ENCODE measurements at places on chromosomes 2 and 18.

DNA sequence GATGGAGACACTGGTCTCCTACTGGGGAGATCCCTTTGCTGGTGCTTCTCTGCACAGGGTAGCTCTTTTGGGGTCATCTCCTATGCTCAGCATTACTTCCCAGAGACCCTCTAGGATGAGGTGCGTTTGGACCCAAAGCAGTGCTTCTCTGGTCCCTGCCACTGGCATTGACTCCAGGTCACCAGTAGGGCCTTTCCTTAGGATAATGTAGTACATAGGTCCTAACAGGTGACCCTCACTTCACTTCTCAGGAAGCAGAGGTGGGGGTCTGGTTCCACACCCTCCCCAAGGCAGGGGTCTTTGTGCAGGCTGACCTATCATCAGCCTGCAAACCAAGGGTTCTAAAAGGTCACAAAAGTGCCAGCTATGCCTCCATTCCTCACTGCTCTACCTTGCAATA is 145.8 kb upstream of the HS6ST1 start:
- DNase-seq: peak; percentile 18

DNA sequence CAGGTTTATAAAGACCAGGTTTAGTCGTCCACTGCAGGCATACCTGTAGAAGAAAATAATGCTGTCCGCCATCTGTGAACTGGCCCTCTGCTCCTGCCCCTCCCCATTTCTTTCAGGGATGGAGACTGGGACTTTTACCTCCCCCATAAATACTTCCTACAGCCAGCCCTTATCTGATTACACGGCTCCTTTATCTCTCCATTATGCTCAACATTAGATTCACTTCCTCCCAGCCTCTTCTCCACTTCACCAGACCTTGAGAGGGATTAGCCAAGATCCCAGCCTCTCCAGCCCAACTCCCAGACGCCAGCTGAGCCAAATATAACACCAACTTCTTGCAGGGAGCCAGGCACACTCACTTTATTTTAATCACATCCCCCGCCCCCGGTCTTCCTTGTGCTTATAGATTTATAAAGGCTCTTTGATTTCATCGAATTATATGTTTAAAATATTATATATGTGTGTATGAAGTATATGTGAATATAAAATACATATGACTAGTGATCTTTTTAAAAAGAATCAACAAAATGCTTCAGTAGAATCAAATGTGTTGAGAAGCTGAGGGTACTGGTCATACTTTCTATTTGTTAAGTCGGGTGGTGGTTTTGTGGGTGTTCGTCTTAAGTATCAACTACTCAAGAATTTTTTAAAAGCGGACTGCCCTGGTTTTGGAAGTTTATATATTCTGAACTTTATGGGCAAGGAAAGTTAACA is 81.0 kb downstream of the SPRED2 start:
- no peak for DNase-seq

- DNase-seq: no peak
These were observed 53.6 kb downstream of the CDK15 start for GRCh38 chr2:201859949-201860348.

DNA sequence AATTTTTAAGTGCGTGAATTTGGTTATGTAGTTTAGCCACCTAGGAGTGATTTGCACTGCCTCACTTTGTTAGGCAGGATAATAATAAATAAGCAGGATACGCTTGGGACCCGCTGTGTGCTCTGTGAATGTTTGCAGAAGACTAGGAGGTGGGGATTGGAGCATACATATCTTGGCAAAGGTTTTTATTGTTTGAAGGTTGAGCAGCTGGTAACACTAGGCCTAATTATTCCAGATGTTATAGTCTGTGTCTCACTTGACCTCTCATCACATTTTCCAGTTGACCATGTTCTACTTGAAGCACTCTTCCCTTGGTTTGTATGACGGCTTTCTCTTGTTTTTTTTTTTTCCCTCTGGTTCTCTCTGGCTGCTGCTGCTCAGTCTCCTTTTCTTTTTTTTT is 42.7 kb downstream of the FHOD3 start:
- DNase-seq: no peak

- no peak for DNase-seq
These were observed 37.3 kb downstream of the GKN2 start for GRCh38 chr2:68915393-68915792.

DNA sequence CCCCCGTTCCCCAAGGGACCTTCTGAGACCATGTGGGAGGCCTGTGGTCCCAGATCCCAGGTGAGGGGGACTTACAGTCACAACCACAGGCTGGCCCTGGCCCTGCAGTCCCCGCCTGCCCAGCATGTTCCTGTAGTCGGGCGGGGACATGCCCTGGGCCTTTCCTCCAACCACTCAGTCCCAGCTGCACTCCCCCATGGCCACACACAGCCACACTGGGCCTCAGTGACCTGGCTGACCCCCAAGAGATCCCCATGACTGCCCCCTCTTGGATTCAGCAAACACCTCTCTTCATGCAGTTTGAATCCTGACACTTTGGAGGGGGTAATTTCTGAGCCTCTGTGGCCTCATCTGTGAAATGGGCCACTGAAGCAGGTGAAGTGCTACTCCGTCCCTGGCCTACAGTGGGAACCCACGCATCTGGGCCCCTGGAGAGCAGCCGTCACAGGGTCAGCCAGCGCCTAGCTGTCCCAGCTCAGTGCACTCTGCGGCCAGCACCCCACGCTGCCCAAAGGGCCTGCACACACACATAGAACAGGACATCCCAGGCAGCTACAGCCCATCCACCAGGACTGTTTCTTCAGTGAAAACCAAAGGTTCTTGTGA is 12.7 kb upstream of the ARHGEF4 start:
- no peak for DNase-seq

DNA sequence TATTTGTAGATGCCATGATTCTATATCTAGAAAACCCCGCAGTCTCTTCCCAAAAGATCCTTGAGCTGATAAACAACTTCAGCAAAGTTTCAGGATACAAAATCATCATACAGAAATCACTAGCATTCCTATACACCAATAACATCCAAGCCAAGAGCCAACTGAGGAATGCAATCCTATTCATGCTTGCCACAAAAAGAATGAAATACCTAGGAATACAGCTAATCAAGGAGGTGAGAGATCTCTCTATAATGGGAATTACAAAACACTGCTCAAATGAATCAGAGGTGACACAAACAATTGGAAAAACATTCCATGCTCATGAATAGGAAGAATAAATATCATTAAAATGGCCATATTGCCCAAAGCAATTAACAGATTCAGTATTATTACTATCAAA is 551.4 kb upstream of the SLC39A10 start:
- no peak for DNase-seq

DNA sequence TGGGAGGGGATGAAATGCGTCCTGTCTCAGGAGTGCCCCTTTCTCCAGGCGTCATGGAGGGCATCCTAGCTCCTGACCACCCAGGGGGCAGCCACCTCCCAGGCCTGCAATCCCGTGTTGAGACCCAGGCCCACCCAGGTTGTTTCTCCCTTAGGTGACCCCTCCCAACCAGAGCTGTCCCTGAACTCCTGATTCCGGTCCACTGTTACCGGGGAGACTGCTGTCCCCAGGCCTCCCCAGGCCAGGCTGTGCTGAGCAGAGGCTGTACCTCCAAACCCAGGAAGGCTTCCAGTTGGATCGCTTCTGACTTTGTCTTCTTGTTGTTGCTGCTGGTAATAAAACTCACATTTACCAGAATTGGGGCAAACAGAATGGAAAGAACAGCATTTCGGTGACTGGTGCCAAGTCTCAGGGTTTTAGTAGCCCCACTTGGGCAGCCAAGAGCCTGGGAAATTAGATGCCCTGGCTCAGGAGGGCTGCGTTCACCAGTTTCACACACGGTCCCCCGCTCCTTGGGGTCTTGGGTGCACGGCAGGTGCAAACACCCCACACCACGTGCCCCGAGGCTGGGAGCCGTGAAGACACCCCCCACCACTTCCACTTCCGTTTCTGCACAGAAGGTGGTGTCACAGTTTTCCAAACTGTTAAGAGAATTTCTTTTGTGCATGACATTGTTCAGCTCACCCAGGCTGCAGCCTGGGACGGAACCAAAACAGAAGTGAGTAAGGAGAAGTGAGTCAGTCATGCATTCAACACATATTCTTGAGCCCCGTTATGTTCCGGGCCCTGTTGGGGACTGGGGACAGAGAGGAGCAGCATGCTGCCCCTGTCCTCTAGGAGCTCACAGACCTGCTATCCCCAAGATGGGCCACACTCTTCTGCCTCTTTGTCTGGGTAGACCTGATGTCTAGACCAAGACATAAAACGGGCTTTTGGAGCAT is 29.4 kb downstream of the ITM2C start:
- DNase-seq: no peak

GRCh38 chr2:30971231-30972025 is 164.2 kb upstream of the CAPN13 start:
- DNase-seq: no peak

DNA sequence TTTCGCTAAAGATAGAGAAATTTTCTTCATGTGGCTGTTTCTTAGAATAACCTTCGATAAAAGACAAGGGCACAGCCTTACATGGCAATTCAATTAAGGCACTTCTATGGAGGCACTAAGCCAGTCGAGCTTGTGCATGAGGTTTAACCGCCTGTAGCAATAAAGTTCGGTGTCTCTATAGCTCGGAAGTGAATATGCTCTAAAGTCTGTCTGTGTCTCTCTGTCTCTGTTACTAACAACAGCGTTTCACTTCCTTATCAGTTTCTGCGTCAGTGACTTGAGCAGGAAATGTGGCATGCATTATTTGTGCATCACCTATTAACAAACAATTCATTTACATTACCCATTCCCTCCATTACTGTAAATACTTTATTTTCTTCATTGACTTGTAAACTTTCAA is 365.1 kb upstream of the NETO1 start:
- no peak for DNase-seq

DNA sequence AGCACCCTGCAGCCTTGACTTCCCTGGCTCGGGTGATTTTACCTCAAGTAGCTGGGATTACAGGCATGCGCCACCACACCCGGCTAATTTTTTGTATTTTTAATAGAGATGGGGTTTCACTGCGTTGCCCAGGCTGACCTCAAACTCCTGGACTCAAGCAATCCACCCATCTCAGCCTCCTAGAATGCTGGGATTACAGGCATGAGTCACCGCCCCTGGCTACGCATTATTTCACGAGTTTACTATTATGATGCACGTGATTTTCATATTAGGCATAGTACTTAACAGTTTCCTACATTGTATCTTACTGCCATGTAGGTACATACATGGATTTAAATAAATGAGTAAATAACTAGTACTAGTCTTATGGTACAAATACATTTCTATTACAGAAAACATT is 4.4 kb downstream of the DYNC2LI1 start:
- no peak for DNase-seq

DNA sequence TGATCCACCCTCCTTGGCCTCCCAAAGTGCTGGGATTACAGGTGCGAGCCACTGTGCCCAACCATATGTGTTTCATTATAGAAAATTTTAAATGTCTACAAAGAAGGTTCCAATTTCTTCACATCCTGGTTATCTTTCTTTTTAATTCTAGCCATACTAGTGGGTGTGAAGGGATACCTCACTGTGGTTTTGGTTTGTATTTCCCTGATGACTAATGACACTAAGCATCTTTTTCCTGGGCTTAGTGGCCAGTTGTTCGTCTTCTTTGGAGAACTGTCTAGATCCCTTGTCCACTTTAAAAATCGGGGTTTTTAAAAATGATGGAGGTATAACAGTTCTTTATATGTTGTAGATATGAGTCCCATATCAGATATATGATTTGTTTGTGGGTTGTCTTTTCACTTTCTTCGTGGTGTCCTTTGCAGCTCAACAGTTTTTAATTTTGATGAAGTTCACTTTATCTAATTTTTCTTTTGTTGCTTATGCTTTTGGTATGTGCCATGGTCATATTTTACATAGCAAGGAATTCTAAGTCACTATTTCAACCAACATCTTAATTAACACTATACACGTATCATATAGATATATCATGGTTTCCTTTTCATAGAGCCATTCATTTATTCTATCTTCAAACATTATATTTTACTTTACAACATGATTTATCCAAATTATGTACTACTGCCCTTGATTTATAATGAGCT is 135.0 kb upstream of the RIOK3 start:
- DNase-seq: no peak

DNA sequence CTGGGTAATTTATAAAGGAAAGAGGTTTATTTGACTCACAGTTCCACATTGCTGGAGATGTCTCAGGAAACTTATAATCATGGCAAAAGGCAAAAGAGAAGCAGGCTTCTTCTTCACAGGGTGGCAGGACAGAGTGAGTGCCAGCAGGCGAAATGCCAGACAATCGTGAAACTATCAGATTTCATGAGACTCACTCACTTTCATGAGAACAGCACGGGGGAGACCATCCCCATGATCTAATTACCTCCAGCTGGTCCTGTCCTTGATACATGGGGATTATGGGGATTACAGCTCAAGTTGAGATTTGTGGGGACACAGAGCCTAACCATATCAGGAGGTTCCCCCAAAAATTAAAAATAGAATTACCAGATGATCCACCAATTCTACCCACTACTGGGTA is 675.5 kb upstream of the SLC8A1 start:
- DNase-seq: no peak

- no peak for DNase-seq
These were observed 6.8 kb downstream of the STK25 start for GRCh38 chr2:241501551-241501950.

DNA sequence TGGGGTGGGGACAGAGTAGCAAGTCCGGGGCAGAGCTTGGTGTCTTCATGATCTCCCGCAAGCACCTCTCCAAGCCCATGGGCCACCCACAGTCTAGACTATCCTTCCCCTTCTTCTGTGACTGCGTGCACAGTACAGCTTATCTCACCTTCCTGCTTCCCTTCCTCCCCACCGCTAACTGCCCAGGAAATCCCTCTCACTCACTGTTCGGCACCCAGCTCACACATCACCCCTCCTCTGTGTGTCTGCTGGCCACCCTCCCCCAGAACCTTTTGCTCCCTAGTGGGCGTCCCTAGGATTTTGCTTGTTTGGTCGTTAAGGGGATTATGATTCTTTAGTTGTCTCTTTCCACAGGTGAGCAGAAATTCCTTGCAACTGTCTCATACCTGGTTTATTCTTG is 31.5 kb upstream of the SMAD7 start:
- no peak for DNase-seq

DNA sequence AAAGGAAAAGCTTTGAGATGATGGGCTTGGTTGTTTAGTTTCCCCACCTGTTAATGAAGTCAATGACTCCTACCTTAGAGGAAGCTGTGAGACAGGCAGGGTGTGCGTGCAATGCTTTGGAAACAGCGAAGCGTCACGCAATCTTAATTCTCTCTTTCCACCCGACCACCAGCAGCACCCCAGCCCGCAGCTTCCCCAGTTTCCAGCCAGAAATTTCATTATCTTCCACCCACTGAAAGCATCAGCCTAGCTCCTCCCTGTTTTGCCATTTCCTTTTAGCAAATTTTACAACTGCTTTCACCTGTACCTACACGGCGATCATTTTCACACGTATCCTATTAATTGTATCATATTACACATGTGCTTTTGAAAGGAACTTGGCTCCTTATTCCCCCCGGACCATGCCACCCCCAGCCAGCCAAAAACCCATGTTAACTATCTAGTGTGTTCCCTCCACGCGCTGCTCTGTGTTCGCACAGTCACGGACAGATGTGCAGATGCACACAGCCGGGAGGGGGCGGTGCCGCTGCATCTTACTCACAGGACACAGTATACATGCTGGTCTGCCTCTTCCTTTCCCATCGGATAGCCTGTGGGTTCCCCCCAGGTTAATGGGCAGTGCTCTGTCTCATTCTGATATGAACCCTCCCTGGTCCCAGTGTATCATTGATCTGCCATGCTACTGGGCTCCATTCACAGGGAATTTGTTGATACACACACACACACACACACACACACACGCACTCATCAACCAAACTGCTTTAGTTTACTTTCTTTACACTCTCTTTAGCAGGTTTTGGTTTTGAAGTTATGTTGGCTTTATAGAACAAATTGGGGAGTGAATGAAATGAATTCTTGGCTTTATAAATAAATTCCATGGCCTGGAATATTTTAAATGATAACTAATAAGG is 22.4 kb downstream of the CYP27C1 start:
- peak; percentile 75 for DNase-seq
